Dermis microvascular lymphatic vessel endothelial cell (primary cell): ENCODE measurements at places on chromosomes 4 and X.
A peak's percentile ranks its signal among the peaks of the same experiment; 100 is the strongest.

DNA sequence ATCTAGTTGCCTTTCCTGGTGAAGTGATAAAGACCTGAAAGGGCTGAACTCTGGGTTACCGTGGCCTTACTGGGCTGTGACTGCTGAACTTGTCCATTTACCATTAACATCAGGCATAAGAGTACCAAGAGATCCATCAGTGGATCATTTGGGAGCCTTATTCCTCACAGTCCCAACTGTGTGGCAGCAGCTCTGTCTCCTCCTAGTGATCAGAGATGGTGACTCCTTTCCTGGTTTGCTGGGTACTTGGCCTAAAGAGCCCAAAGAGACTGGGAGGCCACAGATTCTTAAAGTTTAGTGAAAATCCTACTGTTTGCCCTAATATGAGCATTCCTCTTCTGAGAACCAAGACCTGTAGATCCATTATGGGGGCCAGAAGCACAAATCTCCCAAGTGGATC lies 56.3 kb upstream of the ATP6AP2 start:
- DNase-seq: no peak

DNA sequence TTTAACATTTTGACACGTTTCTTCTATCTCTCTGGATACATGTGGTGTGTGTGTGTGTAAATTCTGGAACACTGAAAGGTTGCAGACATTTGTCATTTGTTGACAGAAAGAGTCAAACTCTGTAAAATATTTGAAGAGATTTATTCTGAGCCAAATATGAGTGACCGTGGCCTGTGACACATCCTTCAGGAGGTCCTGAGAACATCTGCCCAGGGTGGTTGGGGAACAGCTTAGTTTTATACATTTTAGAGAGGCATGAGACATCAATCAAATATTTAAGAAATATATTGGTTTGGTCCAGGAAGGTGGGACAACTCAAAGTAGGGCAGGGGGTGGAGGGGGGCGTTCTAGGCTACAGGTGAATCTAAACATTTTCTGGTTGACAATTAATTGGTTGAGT lies 40.7 kb upstream of the CD40LG start:
- no peak for DNase-seq

DNA sequence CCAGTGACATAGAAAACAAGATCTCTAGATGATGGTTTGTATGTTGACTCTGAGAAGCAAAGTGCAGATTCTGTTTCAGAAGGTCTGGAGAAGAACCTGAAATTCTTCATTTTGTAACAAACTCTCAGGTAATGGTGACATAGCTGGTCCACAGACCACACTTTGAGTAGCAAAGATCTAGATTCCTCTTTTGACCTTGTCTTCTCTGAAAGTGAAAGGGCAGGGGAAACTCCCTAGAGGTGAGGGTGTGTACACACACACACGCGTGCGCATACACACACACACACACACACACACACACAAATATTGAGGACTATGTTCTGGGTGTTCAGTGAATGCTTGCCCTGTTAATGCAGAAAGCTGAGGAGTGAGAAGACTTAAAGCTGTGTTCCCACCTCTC lies 110.1 kb downstream of the NHSL2 start:
- DNase-seq: no peak

DNA sequence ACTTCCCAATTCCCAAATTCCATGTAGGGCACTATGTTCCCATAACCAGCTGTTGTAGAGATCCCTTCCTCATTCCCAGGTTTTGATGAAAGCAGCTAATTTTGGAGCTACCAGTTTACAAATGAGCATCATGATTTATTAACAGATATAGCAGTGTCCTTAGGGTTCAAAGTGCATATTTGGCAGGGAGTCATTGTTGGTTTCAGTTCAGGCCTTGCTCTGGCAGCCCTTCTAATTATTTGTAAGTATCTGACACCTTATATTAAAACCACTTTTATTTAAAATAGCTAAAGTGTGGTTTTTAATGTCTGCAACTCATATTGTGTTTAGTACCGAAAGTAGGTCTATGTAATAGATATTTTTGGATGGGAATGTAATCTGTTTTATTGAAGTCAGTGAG lies 518.5 kb downstream of the TLL1 start:
- DNase-seq: no peak

- peak; percentile 45 for DNase-seq
Observed at GRCh38 chr4:54228056-54228527, 1.0 kb upstream of the PDGFRA start.

- peak; percentile 79 for DNase-seq
Observed at GRCh38 chr4:6264225-6264540, 5.5 kb upstream of the WFS1 start.

DNA sequence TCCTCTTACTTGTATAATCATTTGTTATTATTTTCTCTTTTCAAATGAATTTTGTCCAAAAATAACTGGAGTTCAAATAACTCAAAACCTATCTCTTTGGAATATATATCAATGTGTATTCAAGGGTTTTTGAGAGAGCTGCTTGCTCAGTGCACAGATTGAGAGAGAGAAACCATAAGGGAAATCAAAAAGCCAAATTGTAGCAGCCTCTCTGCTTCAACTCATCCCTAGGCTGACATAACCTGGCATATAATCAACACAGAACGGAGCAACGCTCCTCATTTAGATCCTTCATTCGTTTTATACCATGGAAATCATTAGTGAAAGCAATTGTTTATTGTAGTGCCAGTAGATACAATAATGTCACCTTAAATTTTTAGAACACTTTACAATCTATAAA lies 1.8 kb upstream of the GPM6A start:
- DNase-seq: no peak

DNA sequence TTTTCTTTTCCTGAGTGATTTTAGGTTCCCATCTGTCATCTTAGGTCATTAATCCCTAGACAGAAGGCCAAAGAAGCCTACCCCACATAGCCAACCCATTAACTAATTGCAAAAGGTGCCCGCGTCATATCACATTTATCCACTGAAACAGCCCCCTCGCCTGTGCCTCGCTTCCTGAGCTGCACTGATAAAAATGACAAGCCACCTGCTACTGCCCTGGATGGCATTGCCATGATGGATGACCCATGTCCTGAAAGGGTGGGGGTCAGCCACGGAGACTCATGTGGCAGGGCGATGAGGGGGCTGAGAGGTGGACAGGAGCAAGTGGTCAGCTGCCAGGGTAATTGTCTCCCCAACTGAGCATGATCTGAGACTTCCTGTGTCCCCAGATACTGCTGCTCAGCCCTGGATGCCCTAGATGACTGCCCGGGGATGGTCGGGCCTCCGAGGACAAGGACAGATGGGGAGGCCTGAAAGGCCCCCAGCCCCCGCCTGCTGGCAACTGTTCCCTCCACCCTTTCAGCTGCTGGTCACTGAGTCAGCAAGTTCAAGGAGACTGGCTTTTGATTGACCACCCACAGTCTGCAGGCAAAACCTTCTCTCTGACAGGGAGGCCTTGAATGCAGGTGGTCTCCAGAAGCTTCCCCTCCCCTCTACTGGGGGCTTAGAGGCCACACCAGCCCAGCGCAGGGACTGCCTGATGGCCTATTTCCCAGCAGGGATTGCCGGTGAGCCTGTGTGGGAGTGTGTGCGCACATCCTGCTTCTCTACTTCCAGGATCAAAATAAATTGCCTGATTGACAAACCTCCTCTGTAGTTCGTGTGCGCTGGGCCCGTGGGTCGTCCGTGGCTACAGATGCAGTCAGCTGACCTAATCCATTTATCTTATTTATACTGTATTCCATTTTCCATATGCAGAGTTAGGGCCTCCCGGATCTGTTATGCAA lies 496.3 kb downstream of the BCOR start:
- DNase-seq: no peak
